ENCODE measurements at places on chromosomes 11 and 22.

DNA sequence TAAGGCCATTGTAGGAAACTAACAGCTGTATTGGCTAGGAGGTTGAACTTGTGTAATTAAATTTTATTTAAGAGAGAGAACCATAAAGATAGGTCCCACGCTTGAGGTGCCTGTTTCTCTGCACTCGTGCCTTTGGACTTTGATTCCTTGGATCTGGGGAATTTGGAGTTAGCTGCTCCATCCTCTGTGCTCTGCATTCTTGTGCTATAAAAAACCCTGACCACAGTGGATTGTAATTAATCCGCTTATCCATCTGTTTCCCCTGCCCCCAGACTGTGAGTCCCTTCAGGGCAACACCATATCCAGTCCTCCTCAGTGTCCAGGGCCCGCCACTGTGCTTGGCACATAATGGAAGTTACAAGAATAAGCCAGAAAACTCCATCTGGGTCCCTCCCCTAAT is 169.8 kb downstream of the SPON1 start:
- no peak for DNase-seq

GRCh38 chr11:70916351-70916750 is 336.0 kb downstream of the SHANK2 start:
- no peak for DNase-seq

- no peak for DNase-seq
Observed at GRCh38 chr11:129291546-129291945, 84.1 kb upstream of the BARX2 start.

GRCh38 chr11:94705419-94705818 is 62.7 kb upstream of the AMOTL1 start:
- no peak for DNase-seq

GRCh38 chr11:47532597-47533213 is 20.2 kb downstream of the CELF1 start:
- DNase-seq: no peak

GRCh38 chr11:110830747-110831146 is 118.5 kb upstream of the ARHGAP20 start:
- no peak for DNase-seq

DNA sequence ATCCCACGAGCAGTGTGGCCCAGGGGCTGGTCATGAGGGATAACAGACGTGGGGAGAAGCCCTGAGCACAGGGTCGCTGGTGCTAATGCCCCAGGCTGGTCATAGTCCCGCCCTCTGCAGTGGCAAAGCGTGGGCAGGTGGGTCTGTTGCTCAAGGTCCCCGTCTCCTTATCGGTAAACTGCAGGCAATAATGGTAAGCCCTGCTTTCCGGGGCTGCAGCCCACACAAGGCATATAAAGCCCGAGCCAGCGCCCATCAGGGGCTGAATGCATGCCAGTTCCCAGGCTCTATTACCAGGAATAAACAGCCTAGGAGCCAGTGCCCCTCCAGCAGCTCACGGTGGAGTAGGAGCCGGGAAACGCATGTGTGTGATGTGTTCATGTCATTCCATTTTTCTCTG is 261.0 kb downstream of the BRD1 start:
- DNase-seq: no peak

- DNase-seq: no peak
Observed at GRCh38 chr11:76234021-76234415, 27.7 kb upstream of the WNT11 start.

- DNase-seq: no peak
Observed at GRCh38 chr11:78645226-78646202, 70.8 kb upstream of the NARS2 start.

All from non-pigmented ciliary epithelial cell (primary cell).